ENCODE measurements at places on chromosomes 4 and X. TPM values are rescaled to one million over a fixed set of nuclear protein-coding genes. Genes with fewer than 3 reads are reported as not detected.

DNA sequence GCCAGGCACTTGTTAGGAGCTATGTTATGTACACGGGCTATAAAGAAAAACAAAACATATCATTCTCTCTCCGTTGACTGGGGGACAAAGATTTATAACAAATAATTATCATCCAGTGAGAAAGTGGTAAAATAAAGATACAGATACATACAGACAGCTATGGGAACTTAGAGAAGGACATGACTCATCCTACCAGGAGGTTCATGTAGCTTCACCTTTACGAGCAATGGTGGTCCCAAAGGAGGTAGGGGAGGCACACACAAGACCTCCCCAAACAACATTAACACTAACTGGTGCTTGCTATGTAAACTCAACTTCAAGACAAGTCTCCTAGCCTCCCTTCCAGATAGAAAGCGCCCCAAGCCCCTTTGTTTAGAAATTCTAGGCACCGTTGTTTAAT lies 8.9 kb downstream of the AMBN start:
- DNase-seq, result no peak

DNA sequence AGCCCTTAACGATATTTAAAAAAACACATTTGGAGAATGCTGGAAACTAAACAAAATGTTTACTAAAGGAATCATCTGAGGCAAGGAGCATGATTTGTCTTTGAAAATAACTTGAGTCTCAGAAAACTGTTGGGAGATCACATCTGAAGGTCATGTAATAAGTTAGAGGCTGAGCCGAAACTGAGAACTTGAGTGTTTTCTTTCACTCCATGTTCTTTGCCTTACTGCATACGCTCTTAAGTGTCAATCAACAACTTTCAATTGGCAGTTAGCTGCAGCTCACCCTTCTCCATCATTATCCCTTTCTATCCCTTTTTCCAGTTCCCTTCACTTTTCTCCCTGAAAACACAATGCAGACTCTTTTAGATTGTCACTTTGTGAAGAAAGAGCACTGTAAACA lies 216.2 kb downstream of the ADGRA3 start:
- no peak for DNase-seq

HPGDS gene
- not detected for total RNA-seq

PFKFB1 gene
- not detected for total RNA-seq

DNA sequence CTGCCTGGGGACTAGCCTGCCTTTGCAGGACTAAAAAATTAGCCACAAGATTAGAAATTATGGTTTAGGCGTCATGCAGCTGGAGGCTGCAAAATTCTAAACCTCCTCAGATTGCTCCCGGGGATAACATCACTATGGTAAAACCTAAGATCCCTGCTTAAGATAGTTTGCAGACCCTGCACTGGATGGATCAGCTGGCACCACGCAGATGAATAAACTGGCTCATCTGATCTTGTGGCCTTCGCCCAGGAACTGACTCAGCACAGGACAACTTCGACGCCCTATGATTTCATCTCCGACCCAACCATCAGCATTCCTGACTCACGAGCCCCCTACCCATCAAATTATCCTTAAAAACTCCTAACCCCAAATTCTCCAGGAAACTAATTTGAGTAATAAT lies 482.4 kb downstream of the SPRY1 start:
- no peak for DNase-seq

DNA sequence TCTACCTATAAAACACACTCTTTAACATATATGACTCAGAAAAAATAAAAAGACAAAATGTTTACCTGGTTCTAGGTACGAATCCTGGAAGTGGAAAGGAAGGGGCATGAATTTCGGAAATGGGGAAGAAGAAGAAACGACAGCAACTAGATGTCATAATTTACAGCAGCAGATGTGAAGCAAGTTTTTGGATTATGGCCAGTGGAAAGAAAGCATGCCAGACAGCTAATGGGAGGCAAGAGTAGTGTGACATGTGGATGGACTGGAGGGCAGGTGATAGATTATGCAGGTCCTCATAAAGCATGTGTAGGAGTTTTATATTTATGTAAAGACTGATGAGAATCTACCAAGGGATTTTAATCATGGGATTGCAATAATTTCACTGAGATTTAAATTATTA lies 279.0 kb upstream of the TACR3 start:
- DNase-seq, result no peak

DNA sequence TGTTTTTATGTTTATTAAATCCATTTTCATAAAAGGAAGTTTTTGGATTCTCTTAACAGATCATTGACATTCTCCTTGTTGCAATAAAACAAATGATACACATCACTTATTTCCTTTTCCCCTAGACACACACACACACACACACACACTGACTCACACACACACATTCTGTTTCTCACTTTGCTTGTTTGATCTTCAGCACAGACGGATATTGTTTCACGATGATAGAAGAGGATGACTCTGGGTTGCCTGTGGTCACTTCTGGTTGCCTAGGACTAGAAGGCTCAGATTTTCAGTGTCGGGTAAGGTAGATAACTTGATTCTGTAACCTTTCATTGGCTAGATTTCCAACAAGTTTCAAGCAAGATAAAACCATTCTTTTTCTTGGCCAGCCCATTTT lies 356.8 kb downstream of the BMPR1B start:
- no peak for DNase-seq

CCDC110 gene
- total RNA-seq, result 0.41 TPM

DNA sequence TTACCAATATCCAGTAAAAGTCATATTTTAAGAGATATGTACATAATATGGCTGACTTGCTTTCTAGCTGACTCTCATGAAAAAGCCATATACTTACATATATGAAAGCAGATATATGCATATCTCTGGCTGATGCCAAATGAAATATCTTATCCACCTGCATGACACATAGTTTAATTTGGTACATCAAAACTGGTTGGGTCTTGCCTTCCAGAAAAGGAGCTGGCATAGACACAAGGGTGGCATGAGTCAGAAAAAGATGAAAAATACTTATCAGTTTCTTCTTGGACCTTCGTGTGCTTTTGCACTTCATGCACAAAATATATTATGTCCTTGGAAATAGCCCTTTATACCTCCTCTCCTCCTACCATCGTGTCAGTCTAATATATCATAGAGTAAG lies 32.1 kb downstream of the TIGD4 start:
- DNase-seq, result no peak

- DNase-seq, result no peak
These were observed 858.9 kb upstream of the PCDH7 start for GRCh38 chr4:29861307-29861706.

PDGFRA gene
- total RNA-seq, result 3.2 TPM

GRCh38 chrX:103797691-103798090 lies 21.1 kb downstream of the PLP1 start:
- no peak for DNase-seq

GRCh38 chr4:181698221-181698620 lies 545.0 kb upstream of the TENM3 start:
- DNase-seq, result no peak

USP26 gene
- total RNA-seq, result not detected

GRCh38 chr4:112938461-112939058 lies 110.9 kb upstream of the ANK2 start:
- DNase-seq, result peak; percentile 23

GAB3 gene
- total RNA-seq, result 8.0 TPM

TMSB15C gene
- total RNA-seq, result 3.5 TPM

RBM46 gene
- not detected for total RNA-seq

DNA sequence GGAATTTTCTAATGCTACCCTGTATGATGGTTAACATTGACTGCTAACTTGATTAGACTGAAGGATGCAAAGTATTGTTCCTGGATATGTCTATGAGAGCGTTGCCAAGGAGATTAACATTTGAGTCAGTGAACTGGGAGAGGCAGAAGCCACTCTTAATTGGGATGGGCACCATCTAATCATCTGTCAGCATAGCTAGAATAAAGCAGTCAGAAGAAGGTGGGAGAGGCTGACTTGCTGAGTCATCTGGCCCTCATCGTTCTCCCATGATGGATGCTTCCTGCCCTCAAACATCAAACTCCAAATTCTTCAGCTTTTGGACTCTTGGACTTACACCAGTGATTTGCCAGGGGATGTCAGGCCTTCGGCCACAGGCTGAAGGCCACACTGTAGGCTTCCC lies 878.5 kb downstream of the PCDH7 start:
- no peak for DNase-seq

- DNase-seq, result no peak
These were observed 1368.2 kb downstream of the STIM2 start for GRCh38 chr4:28228561-28229491.

DNA sequence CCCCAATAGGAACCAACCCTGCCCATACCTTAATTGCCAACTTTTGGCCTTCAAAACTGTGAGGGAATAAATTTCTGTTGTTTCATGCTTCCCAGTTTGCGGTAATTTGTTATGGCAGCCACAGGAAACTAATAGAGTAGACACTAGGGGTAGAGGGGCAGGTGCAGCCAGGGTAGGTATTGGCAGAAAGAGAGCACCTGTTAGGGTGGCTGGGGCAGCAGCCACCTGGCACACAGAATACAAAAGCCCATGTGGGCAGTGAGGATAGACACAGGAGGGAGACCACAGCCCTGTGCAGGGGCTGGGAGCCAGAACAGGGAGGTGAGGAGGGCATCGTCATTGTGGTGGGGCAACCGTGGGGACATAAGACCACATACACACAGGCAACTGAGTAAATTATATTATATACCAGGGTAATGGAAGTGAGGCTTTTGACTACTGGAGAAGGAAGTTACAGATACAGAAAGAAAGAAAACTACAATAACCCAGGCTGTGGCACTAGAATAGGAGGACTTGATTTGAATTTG lies 28.2 kb downstream of the IRF2 start:
- no peak for DNase-seq

SGCB gene
- total RNA-seq, result 48.3 TPM

- no peak for DNase-seq
These were observed 78.4 kb upstream of the FUNDC1 start for GRCh38 chrX:44621078-44621477.

NLGN3 gene
- total RNA-seq, result 0.10 TPM

RFC1 gene
- 32.1 TPM for total RNA-seq

- no peak for DNase-seq
These were observed 204.1 kb downstream of the NR3C2 start for GRCh38 chr4:148238086-148238485.

All from glomerular endothelial cell (primary cell).